Kidney capillary endothelial cell (primary cell): ENCODE measurements at places on chromosomes 5 and 9.

DNA sequence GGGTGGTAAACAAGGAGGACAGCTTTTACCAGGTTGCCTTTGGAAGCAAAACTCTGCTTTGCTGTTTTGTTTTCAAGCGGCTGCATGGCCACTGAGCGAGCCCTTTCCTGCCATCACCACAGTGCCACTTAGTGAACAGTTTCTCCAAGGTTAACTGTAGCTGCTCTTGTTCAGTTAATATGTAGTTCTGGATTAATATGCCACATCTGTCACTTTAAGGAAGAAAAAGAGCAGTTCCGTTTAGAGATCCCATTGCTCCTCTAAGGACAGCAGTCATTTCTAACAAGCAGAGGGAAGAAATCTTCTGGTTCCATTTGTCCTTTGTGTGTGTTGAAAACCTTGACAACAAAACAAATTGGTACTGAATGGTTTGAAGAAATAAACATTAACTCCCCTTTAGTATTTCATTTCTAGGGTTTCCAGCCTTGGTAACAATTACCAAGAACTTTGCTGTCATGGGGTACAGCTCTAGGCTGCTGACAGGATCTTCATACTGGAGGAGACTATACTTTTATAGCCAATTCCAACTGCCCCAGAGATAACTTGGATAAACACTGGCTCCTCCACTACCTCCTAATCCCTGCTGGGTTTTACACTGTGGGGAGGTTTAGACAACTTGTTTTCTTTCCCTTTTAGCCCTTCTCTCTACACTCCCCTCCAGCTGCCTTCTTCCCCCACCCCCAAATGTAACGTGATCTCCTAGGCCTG lies 10.3 kb upstream of the ABL1 start:
- DNase-seq: no peak

DNA sequence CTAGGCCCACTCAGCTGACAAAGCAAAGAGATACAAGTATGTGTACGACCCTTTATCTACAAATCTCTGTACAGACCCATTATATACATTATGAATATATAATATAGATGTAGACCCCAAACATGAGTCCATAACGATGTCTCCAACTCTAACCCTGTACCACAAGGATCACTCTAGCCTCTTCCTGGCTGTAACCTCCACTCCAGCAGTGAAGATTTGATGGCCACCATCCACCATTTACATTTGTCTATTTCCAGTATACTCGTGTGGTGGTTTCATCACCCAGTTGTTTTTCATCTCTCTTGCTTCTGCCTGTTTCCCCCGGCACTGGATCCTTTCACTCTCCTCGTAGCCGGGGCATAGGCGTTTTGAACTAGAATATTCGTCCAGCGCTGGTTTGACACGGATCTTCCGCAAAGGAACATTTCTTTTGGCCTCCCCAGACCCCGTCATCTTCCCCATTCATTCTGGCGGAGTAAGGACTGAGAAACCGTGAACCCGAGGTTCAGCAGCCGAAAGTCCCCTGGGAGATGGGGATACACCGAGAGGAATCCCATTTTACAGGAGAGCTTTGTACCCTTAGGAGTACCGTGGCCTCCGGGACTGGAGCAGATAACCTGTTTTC lies 828 bp upstream of the TRIO start:
- DNase-seq: no peak

- DNase-seq: no peak
These were observed 6.9 kb downstream of the TMEFF1 start for GRCh38 chr9:100479820-100480219.

DNA sequence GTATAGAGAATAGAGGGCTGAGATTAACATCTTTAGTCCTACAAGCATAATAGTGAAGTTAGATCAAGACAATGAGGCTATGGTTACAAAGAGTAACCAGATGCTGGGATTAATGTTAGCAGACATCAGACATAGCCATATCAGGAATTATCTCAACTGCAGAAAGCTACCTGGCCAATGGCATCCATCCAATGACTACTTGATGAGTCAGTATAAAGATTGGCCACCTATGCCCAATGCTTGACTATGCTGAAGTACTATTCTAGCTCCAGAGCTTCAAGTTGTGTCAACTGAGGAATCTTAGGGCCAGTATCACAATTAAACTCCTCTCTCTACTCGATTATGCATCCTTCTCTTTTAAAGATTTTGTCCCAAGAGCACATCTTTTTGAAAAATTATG lies 541.4 kb downstream of the PRELID2 start:
- no peak for DNase-seq

DNA sequence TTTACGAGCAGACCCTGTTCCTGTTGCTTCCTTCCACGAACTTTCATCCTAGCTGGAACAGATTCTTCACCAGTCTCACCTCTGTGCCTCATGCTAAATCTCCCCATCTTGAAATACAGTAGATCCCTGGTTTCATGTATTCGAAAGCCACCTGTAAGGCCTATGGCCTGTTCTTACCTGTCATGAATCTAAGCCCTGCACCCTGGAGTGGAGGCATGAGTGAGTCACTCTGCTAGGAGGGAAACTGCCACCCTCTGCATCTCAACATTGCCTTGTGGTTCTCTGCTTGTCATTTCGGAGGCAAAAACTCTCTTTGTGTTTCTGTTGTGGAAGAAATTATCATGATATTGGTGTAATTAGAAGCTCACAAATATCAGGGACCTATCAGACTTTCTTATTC lies 320.0 kb downstream of the ENC1 start:
- DNase-seq: no peak
